Motor neuron (in vitro differentiated cells): ENCODE measurements at places on chromosomes 6 and 20. TPM values are rescaled to one million over a fixed set of nuclear protein-coding genes. Genes with fewer than 3 reads are reported as not detected.

Gene ARMH2
- not detected in 2 replicates for total RNA-seq

Gene TNFRSF21
- 1.2 and 1.3 TPM in 2 replicates for total RNA-seq

Gene PSORS1C2
- total RNA-seq: 2.3 TPM in 1 of 2 replicates, not detected in the other

Gene SHLD1
- 6.9 and 9.6 TPM in 2 replicates for total RNA-seq

Gene COL9A3
- total RNA-seq: 5.8 and 9.2 TPM in 2 replicates

Gene ZNF334
- 10.3 and 12.2 TPM in 2 replicates for total RNA-seq

Gene TMEM244
- not detected in 2 replicates for total RNA-seq

Gene UBE2J1
- total RNA-seq: 34.9 and 37.8 TPM in 2 replicates

Gene BPIFB4
- 0.89 TPM in 1 of 2 replicates, not detected in the other for total RNA-seq

Gene MUC21
- not detected in 2 replicates for total RNA-seq

Gene KCNQ2
- 0.18 and 1.3 TPM in 2 replicates for total RNA-seq

Gene THBS2
- 0.45 and 0.59 TPM in 2 replicates for total RNA-seq

Gene RIPPLY2
- total RNA-seq: 1.5 and 1.9 TPM in 2 replicates

Gene HRH3
- total RNA-seq: 0.30 and 0.49 TPM in 2 replicates

Gene MYH7B
- total RNA-seq: 2.1 and 3.4 TPM in 2 replicates

Gene BLTP3A
- 12.5 and 14.1 TPM in 2 replicates for total RNA-seq

Gene NRSN1
- 21.5 and 21.8 TPM in 2 replicates for total RNA-seq

Gene AGER
- total RNA-seq: 4.1 and 5.7 TPM in 2 replicates

Gene WFDC5
- total RNA-seq: not detected in 2 replicates

Gene GGTLC1
- not detected in 2 replicates for total RNA-seq

Gene FABP7
- total RNA-seq: 0.93 TPM in 1 of 2 replicates, not detected in the other

Gene AIF1
- 7.6 TPM in 1 of 2 replicates, not detected in the other for total RNA-seq

Gene SLC35F1
- 0.77 and 0.99 TPM in 2 replicates for total RNA-seq

Gene LCA5
- total RNA-seq: 3.8 and 5.0 TPM in 2 replicates

Gene PRND
- total RNA-seq: 0.08 TPM in 1 of 2 replicates, not detected in the other

Gene ZBTB46
- total RNA-seq: 16.9 and 18.8 TPM in 2 replicates
